ENCODE measurements at places on chromosomes 13 and 19. TPM values are rescaled to one million over a fixed set of nuclear protein-coding genes. Genes with fewer than 3 reads are reported as not detected.

The PROSER3 gene
- 5.5 TPM for total RNA-seq

The ARMC6 gene
- 114 TPM for total RNA-seq

DNA sequence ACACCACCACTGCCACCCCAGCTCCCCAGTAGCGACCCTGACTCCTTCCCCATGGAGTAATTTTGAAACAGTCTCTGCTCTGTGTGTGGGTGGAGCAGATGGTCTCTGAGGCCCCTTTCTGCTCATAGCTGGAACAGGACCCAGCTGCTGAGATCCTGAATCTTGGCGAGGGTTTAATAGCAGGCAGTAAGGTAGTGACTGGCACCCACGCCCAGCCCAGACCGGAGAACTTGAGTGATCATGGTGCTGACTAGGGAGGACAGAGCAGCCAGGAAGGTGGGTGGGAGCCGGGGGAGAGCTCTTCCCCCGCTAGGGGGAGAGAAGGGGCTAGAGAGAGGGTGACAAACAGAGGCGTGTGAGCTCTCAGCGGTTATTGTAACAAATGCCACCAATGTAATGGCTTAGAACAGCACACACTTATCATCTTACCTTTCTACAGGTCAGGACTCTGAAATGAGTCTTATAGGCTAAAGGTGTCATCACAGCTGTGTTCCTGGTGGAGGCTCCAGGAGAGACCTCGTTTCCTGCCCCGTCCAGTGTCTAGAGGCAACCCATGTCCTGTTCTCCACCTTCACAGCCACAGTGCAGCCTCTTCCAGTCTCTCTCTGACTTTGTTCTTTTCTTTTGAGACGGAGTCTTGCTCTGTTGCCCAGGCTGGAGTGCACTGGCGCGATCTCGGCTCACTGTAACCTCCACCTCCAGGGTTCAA, 7.2 kb upstream of the ACER1 start:
- no peak for DNase-seq

- no peak for DNase-seq
Observed at GRCh38 chr13:80214521-80214991, 126.4 kb downstream of the SPRY2 start.

DNA sequence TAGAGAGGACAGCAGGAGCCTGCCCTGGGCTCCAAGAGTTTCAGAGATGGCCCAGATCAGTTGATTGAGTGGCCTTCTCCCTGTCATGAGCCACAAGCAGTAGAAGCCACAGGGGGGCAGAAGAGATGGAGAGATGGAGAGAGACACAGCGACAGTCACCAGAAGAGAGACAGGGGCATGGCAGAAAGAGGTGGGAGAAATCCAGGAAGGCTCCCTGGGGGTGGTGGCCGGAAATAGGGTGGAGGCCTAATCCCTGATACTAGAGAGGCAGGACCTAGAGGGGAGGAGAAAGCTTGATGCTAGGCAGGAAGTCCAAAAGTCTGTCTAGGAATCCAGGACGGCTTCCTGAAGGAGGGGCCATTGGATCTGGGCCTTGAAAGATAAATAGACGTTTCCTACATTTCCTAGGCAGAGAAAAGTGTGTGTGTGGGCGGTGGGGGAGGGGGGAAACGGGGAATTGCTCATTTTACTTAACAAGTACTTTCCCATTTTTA, 9.6 kb upstream of the TPM4 start:
- DNase-seq, result peak; percentile 80

DNA sequence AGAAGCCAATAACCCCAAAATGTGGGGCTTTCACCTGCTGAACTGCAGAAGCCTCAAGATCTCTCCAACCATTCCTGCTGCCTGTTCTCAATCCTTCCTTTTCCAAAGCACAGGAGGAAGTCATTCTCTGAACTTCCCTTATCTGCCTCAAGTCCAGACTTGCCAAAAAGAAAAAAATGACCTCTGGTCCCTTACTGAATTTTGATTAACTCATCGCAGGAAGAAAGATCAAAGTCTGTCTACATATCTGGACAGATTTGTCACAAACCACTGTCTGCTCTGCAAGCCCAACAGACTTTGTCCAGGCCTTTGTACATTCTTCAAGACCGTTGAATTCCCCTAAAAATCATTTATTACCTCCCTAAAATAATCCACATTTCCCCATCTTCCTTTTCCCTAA, 126.5 kb upstream of the NBEA start:
- no peak for DNase-seq

DNA sequence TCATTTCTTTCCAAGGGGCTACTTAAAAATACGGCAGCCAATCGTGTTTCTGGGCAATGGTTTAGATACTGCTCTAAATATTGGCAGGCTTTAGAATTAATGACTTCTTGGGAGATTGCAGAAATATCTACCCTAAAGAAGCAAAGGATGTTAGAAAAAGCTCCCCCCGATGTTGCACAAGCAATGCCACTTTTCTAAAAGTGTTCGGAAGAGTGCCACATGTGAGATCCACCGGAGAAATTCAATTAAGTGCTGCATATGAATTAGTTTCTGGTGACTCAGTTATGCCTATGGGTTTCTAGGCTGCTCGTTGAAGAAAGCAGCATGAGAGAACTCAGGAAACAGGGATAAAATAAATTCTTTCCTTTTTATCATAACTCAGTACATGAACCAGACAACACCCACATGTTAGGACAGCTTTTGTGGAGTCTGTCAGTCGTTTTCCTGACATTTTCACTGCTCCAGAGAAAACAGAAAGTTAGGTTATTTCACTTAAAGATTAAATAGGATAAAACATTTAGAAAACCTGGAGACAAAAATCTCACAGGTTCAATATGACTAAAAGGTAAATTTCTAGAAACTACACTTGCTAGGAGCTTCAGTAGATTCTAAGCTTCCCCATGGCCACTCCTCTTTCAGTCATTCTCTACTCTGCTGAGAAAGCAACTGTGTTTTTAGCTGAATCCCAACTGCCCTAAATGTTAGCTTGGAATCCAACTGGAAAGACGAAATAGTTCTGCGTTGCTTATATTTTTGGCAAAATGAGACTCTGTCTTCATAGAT, 244.7 kb downstream of the DCLK1 start:
- no peak for DNase-seq

GRCh38 chr13:103192511-103193135, 126.4 kb upstream of the SLC10A2 start:
- no peak for DNase-seq

DNA sequence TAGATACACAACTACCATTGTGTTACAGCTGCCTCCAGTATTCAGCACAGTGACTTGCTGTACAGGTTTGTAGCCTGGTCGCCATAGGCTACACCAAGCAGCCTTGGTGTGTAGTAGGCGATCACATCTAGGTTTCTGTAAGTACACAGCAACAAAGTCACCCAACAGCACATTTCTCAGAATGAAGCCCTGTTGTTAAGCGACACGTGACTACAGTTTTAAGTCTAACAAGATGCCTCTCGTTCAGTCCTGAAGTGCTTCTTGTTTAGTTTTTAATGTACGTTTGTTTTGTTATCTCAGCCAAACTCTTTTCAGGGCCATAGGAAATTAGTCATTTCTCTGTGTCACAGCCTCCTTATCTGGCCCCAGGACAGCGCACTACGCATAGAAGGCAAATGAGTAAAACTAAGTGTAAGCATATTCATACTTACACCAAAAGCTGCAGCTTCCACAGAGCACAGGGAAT, 50.0 kb upstream of the GPR183 start:
- peak; percentile 48 for DNase-seq

DNA sequence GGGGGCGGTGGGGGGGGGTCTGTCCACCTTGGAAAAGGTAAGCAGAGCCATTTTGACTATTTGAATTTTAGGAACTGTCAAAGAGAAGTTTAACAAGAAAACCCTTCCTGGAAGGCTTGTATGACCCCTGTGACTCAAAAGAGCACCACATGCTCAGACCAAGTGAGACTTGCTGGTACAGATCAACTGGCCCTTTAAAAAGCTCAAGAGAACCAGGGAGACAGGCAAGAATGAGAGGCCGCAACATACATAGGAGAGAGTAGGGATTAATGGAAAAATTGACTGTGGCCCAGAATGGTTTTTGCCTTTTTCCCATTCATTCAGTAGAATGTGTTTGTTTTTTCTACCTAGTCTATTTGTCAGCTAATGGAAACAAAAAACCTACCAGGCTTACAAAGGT, 26.2 kb upstream of the ATP8A2 start:
- DNase-seq, result no peak

All from PC-3 (cell line).